Uterus (tissue), 4 donors: ENCODE measurements at places on chromosomes 6 and 20. TPM values are rescaled to one million over a fixed set of nuclear protein-coding genes. Genes with fewer than 3 reads are reported as not detected.

- no peak for DNase-seq
Observed at GRCh38 chr20:52459150-52459549, 267.6 kb upstream of the ZFP64 start.

- no peak for DNase-seq
Observed at GRCh38 chr6:117501722-117502121, 19.2 kb downstream of the DCBLD1 start.

- DNase-seq = no peak
Observed at GRCh38 chr20:48926267-48926666, 4.8 kb downstream of the ARFGEF2 start.

- DNase-seq = no peak
Observed at GRCh38 chr20:59023616-59024015, 4.4 kb downstream of the TUBB1 start.

- no peak for DNase-seq
Observed at GRCh38 chr6:147689398-147689797, 180.9 kb downstream of the SAMD5 start.

Gene PCK1
- total RNA-seq = 1.8 TPM

Gene FNDC1
- total RNA-seq = 0.26 TPM
